HAP-1 (cell line): ENCODE measurements at places on chromosomes 6 and 20.

- DNase-seq: no peak
Observed at GRCh38 chr20:59864726-59865125, 68.7 kb downstream of the SYCP2 start.

- DNase-seq: no peak
Observed at GRCh38 chr20:62908971-62909791, 17.1 kb downstream of the DIDO1 start.

- DNase-seq: no peak
Observed at GRCh38 chr6:109491207-109491938, 8.4 kb upstream of the ZBTB24 start.

DNA sequence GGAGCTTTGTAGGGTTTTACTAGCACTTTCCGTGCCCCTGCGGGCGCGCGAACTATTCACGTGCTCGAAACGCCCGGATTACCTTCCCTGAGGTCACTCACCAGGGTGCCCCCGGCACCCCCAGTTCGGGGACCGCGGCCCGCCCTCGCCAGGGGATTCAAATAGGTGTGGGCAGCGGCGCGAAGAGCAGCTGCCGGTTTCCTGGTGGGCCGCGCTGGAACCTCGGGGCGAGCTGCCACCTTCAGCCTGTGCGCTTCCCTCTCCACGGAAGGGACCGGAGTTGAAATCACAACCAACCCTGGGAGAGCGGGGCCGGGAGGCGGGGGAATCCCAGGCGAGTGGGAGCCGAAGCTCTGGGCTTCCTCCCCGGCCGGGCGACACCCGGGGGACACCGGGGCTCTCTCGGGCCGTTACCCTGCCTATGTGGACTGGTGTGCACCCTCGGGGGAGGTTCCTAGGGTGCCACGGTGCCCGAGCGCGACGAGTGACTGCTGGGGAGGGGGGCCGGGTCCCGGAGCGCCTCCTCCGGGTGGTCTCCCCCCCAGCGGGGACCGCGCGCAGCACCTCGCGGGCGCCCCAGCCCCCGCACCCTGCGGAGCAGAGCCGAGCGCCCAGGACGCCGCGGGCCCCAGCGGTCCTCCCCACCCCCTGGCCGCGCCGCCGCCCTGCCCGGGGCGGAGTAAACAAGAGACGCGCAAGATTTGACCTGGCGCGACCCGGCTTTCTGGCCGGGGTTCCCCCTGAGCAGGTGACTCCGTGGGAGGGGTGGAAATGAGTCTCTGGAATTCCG lies 2.1 kb upstream of the HIVEP2 start:
- DNase-seq: peak; percentile 33
